ENCODE measurements at places on chromosomes 1 and 21.

DNA sequence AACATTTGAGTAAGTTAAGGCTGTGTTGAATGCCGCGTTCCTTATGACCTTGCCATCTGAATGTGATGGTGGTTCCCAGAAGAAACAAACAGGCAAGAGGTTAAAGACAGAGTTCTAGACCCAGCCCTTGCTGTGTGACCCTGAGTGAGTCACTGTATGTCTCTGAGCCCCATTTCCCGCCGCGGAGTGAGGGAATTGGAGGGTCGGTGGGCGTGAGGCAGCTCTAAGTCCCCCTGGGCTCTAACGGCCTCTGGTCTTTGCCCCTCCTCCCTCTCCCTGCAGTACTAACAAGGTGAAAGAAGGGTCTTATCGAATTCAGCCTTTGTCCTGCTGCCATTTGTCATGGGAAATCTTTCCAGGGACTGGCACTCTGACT, 40.4 kb downstream of the OLIG1 start:
- no peak for DNase-seq

- DNase-seq = no peak
Measured at GRCh38 chr1:63323865-63324778, 1.8 kb downstream of the FOXD3 start.

DNA sequence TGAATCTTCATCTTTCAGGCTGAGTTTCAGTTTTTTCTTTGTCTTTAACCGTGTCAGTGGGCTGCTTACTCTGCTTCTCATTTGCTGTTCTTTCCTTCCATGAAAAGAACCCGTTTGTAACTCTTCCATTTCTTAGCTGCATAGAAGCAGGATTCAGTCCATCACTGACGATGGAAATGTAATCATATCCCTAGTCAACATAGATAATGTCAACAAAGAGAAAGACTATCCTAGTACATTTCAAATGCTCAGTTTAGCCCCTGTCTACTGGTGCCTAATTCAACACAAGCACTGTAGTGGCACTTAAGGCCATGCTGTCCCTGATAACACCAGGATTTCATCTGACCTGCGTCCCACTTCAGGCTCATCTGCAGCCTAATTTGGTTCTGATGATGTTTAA, 376 bp downstream of the GBP1 start:
- no peak for DNase-seq

DNA sequence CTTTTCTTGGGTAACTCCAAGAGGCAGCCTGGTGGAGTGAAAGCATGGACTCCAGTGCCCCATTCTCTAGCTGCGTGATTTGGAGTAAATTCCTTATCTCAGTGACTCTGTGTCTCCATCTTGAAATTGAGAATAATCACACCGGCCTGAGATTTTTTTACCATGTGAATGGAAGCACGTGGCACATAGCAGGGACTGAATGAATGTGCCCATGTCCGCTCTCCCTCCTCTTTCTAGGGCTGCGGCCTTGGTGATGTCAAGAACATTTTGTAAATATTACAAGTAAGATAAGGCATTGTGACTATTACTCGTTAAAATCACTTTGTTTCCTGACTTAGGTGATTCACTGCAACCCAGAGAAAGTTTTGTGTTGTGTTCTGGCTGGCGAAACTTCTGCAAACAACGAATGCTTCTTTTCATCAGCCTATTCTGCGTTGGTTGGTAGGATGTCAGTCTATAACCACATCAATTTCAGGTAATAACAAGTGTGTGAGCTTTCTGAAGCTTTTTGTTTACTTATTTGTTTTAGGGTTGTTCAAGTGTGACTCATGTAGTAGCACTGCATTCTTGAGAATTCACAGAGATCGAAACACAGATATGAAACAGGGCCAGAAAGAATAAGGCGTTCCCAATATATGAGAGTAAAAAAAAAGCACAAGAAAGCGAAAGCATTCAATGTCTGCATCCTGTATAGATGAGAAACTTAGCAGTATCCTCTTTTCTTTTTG, 135.7 kb upstream of the SLC45A1 start:
- no peak for DNase-seq

DNA sequence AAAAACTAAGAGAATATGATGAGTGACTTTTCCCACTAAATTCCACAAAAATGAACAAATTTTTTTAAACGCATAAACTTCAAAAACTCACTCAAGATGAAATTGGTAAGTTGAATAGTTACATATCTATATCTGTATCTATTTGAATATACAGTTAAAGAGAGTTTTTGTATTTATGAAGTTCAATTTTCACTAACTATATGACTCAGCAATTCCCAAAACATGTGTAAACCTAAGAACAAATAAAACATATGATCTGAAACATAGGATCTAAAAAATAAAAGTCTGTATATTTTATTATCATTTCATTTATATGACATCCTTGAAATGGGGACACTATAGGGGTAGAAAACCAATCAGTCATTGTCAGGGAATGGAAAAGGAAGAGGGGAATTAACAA, 105.7 kb upstream of the SNX7 start:
- no peak for DNase-seq

- DNase-seq = no peak
Measured at GRCh38 chr1:164635059-164635802, 76.2 kb downstream of the PBX1 start.

DNA sequence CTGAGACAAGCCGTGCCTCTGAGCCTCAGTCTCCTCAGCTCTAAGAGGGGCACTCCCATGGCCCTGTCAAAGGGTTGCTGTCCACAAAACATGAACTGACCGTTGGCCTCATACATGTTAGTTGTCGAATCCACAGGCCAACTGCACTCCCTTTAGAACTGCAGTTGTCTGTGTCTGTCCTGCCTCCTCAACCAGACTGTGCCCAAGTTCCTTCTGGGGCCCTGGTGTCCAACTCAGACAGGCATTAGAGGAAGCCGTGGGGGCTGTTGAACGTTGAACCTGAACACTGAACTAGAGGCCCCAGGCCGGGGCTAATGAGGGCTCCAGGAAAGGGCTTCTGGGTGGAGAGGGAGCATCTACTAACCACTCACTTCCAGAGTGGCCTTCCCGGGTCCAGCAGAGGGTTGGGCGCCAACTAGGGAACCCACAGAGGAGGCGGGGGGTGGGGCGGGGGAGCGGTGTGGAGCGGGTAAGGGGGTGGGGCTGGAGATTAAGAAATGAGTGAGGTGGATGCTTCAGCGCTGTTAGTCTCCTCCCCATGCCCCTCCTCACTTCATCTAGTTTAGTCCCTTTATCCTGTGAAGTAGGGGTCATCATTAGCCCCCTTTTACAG, at the start of gene RAB42:
Gene RAB42 (plus strand): TSS at position 558 of the 613 bp plus-strand sequence. CDS start 247 bp downstream, outside the sequence.
- DNase-seq = no peak
